CD4-positive, CD25-positive, alpha-beta regulatory T cell (primary cell): ENCODE measurements at places on chromosomes 1 and 21.
A peak's percentile ranks its signal among the peaks of the same experiment; 100 is the strongest.

DNA sequence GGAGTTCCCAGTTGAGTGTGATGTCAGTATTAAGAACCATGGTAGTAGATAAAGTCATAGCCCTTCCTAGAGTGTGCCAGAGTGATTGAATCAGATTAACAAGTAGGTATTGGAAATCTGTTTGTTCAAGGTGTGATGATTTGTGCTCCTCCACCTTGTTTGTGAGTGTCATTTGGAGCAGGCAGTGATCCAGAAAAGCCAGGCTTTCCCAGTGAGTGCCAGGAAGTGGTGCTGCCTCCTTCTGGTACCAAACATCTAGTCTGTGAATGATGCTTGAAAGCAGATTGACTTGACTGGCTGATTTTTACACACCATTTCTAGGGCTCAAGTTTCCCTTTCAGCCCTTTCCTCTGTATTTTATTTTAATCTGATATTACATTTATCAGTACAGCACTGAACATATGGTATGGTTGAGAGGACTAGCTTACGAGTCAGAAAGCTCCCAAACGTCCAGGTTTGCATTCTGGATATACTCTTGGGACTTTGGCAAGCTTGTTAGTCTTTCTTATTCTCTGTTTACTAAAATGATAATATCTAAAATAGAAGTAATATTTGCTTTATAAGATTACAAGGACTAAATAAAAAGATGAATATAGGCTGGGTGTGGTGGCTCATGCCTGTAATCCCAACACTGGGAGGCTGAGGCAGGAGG lies 100.7 kb downstream of the PATJ start:
- DNase-seq, result no peak

DNA sequence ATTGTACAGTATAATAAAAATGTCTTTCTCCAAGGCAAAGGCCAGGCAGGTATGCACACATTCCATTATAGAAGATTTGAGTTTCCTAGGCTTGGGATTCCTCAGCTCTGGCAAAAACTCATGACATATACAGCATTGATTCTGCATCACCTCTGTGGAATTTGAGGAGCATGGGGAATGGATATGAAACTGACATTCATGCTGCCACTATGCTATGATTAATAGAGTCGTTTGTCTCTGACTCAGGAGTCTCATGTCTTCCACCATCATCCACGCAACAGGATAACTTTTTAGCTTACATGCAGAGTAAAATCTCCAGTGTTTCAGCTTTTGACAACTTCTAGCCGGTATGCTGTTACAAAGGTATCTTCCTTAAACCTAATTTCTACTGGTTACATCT lies 49.8 kb upstream of the ADORA3 start:
- no peak for DNase-seq

DNA sequence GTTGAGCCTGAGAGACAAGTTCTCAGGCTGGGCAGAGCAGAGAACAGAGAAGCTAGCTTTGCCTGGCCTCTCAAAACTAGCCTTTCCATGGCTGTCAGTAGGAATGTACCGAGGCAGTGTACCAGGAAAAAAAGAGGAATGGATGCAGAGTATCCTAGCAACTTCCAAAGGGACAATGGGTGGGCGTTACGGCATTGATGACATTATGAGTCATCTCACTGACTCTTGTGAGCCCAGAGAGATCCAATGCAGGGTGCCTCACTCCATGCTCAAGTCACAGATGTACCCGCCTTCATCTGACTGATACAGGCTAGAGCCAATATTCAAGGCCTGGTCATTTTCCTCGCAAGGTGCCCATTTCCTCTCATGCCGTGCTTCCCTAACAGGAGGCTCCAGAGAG lies 51.4 kb upstream of the C8B start:
- no peak for DNase-seq

- peak; percentile 18 for DNase-seq
Measured at GRCh38 chr1:236066828-236067386, 2.0 kb upstream of the NID1 start.

DNA sequence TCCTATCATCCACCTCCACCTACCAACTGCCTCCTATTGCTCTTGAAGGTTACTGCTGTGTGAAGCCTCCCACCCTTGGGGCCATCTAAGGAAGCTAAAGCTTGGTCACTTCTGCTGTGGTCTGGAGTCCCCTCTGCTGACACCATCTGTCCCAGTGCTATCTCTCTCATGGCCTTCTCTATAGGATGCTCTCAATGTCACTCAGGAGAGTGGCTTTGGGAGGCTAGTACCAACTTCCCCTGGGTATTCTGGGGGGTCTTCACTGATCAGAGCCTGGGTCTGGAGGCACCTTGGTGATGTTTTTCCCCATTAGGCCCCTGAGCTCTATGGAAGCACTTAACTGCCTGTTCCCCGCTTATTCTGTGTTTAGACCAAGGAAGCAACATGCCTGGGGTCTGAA lies 12.3 kb upstream of the NCF2 start:
- DNase-seq, result no peak

DNA sequence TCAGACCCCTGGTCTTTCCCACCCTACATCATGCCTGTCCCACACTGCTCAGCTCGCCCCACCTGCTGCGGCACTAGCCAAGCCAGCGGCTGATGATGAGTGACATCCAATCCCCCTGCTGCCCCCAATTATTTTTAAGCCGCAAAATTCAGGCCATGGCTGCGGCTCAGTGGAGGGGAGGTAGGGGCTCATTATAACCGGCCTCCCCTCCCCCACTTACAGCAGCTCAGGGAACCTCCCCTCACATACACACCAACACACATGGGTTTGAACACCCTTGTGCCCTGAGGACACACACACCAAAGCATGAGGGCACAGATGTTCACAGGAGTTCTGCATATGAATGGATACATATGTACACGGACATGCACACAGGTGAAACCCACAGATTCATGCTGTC lies 5.3 kb downstream of the ADGRB2 start:
- DNase-seq, result no peak

DNA sequence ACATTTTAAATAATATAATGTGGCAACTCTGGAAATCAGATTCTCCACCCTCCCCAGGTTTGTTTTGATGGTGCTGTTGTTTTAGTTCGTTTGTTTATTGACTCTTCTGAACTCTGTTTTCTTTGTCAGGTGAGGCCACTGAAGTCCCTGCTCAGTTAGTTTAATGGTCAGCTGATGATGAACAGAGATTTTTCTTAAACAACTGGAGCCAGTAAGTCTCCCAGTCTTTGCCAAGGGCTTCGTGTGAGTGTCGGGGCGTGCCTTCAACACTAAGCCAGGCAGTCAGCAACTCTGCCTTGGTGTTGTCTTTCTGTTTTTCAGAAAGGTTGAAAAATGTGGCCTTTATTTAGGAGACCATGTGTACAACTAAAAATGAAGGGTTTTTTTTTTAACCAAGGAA lies 58.9 kb downstream of the TEX35 start:
- no peak for DNase-seq

DNA sequence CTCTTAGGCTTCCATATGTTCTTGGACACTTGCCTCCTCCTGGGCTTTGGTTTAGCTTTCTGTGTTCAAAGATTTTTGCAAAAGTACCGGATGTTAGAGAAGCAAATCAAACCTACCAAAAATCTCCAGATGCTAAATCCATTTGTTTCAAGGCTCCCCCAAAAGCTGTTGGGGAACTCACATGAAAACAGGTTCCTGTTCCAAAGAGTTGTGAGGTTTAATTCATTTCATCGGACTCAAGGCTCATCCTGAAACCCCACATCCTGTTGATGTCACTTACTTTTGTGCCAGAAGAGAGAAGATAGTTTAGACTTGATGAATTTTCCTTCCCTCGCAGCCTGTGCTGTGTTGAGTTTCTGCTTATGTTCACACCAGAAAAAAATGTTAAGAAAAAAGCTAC lies 41.7 kb upstream of the RXRG start:
- DNase-seq, result no peak

GRCh38 chr1:30654188-30654587 lies 69.2 kb downstream of the MATN1 start:
- no peak for DNase-seq

- no peak for DNase-seq
Measured at GRCh38 chr1:226908913-226909312, 31.2 kb upstream of the COQ8A start.

DNA sequence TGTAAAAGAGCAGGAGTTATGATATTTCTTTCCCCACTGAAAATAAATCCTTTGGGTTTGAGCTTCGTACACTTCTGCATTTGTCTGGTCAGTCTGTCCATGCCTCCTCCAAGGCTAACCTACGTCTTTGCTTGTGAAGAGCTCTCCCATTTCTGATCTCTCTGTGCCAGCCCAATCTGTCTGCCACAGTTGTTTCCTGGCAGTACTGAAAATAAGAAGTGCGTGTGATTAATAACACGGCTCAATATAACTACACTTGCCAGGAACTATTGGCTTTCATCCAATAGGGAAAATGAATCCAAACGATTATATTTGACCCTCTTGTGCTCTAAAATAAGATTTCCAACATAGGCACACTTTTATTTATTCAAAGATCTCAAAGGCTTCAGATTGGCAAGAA lies 19.2 kb upstream of the COL24A1 start:
- no peak for DNase-seq

- DNase-seq, result no peak
Measured at GRCh38 chr1:223453902-223454301, 60.7 kb downstream of the CCDC185 start.

DNA sequence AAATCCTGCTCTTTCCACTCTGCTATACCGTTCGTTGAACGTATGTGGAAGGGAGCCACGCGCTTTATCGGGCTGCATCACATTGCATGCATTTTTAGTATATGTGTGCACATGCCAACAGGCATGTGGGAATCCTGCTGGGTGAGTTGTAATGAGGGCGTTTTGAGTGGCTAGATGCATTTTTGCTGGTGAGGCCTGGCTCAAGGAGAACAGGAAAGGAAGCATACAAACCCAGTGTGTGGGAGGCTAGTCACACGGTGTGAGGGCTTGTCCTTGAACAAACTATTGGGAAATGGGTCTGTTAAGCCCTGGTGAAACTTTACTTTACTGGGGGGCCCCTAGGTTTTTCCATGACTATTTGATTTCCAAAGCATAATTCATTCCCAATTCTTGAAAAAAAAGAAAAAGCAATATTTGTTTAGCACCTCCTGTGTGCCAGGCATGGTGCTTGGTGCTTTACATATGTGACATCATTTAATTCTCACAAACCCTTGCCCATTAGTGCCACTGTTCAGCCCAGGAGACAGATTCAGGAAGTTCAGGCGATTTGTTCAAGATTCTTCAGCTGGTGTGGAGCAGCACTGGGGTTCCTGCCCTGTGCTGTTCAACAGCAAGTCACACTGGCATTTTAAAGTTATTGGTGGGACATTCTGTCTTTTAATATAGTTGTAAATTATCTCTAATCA lies 25.6 kb upstream of the JUN start:
- DNase-seq, result no peak

DNA sequence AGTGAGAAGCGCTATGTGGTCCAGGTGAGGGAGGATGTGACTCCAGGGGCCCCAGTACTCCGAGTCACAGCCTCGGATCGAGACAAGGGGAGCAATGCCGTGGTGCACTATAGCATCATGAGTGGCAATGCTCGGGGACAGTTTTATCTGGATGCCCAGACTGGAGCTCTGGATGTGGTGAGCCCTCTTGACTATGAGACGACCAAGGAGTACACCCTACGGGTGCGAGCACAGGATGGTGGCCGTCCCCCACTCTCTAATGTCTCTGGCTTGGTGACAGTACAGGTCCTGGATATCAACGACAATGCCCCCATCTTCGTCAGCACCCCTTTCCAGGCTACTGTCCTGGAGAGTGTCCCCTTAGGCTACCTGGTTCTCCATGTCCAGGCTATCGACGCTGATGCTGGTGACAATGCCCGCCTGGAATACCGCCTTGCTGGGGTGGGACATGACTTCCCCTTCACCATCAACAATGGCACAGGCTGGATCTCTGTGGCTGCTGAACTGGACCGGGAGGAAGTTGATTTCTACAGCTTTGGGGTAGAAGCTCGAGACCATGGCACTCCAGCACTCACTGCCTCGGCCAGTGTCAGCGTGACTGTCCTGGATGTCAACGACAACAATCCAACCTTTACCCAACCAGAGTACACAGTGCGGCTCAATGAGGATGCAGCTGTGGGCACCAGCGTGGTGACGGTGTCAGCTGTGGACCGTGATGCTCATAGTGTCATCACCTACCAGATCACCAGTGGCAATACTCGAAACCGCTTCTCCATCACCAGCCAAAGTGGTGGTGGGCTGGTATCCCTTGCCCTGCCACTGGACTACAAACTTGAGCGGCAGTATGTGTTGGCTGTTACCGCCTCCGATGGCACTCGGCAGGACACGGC lies 2.2 kb downstream of the CELSR2 start:
- DNase-seq, result no peak

GRCh38 chr1:154994591-154994990 lies 1.2 kb downstream of the LENEP start:
- no peak for DNase-seq

DNA sequence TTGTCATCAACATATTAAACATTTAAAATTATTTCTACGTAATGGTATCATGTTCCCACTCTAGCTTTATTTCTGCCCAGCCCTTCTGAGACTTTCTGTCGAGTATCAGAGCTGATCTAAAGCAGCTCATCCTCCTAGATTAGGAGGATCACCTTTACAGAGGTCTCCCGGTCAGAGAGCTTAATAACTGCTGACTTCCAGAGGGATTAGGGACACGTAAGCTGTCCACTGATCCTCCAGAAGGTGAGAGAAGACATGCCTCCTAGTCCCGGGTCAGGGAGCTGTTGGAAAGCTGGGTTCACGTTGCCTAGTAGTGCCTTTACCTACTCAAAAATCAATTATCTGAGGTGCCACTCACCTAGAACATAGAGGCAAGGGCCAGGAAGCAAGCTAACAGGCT lies 31.2 kb upstream of the NADK start:
- DNase-seq, result no peak

DNA sequence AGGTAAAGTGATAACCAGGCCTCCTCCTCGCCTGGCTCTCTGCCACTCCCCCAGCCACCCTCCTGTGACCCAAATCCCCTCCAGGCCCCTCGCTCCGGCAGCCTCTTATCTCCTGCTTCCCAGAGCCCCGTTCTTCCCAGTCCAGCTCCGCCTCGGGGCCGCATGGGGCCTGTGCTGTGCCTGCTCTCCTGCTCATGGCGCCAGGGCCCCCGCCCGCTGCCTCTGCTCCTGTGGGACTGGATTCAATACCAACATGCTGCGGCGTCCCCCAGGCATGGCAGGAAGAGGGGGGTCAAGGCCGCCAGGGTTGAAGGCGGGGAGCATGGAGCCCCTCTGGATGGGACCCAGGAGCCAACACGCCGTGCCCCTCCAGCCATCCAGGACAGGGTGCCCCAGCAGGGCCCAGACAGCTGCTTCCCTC lies 213.0 kb upstream of the VAMP3 start:
- DNase-seq, result no peak
